ENCODE measurements at places on chromosomes 5 and 9. TPM values are rescaled to one million over a fixed set of nuclear protein-coding genes. Genes with fewer than 3 reads are reported as not detected.

C8G gene
- 0.67 TPM for total RNA-seq

CDX1 gene
- total RNA-seq, result not detected

ANKRD18A gene
- 1.5 TPM for total RNA-seq

TMOD1 gene
- 1.5 TPM for total RNA-seq

C9orf43 gene
- total RNA-seq, result 0.35 TPM

All from pulmonary artery endothelial cell (primary cell).